GM18507 (cell line): ENCODE measurements at places on chromosomes 5 and 9.

GRCh38 chr9:131197160-131197911 lies 72.0 kb downstream of the NUP214 start:
- DNase-seq: no peak

DNA sequence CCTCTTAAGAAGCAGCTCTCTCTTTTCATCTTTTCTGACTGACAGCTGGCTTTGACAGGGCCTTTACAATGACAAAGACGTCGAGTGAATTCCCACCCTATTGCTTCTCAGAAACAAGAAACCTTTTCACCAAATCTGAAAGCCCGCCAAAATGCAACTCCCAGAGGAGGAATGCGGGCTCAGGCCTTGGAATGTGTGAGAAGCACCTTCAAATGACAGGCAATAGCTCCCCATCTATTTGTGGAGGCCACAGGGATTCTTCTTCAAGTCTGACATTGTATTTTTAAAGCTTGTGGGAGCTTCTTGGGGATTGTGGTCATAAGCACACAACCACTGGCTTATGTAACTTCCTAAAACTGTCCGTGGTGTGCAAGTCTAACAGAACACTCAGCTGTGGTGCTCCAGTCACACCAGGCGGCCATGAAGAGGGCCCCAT lies 72.7 kb downstream of the DPYSL3 start:
- no peak for DNase-seq

- no peak for DNase-seq
These were observed 446.1 kb downstream of the ANXA1 start for GRCh38 chr9:73597771-73598170.

GRCh38 chr9:115517335-115518075 lies 399.5 kb upstream of the TNC start:
- DNase-seq: no peak

DNA sequence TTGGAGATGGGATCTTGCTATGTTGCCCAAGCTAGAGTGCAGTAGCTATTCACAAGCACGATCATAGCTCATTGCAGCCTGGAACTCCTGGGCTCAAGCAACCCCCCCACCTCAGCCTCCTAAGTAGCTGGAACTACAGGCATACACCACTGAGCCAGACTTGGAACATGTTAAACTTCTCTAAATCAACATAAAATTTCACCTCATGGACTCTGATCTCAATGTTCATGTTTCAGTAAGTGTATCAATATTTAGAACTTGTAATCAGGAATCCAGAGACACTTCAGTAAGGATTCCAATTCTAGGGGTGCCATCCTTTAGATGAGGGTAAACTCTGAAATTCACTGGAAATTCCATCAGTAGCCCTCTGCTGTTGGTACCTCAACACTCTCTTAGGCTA lies 6.8 kb downstream of the GNE start:
- DNase-seq: no peak

GRCh38 chr5:17275289-17276158 lies 58.1 kb downstream of the BASP1 start:
- DNase-seq: no peak

GRCh38 chr5:98941131-98941883 lies 12.5 kb upstream of the CHD1 start:
- no peak for DNase-seq

- DNase-seq: no peak
These were observed 62.9 kb downstream of the SHB start for GRCh38 chr9:38006163-38006562.

GRCh38 chr5:35331956-35332950 lies 102.0 kb upstream of the PRLR start:
- DNase-seq: no peak

GRCh38 chr9:131240047-131240921 lies 36.0 kb downstream of the FAM78A start:
- DNase-seq: no peak

DNA sequence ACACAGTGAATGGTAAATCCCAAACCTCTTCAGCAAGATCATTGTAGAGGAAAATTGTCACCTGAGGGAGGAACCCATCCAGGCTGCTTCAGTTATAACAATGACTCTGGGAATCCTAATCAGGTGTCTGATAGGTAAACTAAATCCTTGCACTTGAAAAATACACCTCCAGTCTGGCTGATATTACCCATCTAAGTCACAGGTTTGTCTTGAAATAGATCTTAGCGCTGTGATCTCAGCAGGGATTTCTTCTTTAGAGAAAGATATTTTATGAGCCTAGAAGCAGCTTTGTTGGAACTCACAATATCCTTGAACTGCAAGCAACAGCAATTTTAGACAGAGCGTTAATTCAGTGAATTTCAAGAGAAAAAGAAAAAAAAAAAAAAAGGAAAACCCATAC lies 149.7 kb downstream of the SGCD start:
- DNase-seq: no peak

DNA sequence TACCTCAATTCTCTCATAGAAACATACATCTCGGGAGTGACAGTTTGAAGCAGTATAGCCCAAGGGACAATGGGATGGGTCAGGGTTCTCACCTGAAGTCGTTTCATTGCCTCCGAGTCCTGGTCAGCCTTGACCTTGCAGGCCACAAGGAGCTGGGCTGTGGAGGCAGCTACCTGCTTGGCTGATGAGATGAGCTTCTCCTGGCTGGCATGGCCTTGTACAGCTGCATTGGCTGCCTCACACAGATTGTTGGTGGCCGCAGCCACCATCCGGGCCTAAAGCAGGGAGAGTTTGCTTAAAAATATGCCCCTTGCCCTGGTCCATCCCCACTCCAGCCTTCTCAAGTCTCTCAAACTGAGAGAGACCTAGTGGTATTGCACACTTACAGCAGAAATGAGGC lies 8.5 kb upstream of the TPM2 start:
- no peak for DNase-seq

GRCh38 chr5:150498971-150499370 lies 9.0 kb upstream of the NDST1 start:
- no peak for DNase-seq

- DNase-seq: no peak
These were observed 293.5 kb downstream of the TRIM32 start for GRCh38 chr9:116980582-116981120.

- DNase-seq: no peak
These were observed 984.5 kb upstream of the CDH18 start for GRCh38 chr5:20972419-20972925.

- DNase-seq: no peak
These were observed 83.9 kb upstream of the WWC1 start for GRCh38 chr5:168207450-168208029.

DNA sequence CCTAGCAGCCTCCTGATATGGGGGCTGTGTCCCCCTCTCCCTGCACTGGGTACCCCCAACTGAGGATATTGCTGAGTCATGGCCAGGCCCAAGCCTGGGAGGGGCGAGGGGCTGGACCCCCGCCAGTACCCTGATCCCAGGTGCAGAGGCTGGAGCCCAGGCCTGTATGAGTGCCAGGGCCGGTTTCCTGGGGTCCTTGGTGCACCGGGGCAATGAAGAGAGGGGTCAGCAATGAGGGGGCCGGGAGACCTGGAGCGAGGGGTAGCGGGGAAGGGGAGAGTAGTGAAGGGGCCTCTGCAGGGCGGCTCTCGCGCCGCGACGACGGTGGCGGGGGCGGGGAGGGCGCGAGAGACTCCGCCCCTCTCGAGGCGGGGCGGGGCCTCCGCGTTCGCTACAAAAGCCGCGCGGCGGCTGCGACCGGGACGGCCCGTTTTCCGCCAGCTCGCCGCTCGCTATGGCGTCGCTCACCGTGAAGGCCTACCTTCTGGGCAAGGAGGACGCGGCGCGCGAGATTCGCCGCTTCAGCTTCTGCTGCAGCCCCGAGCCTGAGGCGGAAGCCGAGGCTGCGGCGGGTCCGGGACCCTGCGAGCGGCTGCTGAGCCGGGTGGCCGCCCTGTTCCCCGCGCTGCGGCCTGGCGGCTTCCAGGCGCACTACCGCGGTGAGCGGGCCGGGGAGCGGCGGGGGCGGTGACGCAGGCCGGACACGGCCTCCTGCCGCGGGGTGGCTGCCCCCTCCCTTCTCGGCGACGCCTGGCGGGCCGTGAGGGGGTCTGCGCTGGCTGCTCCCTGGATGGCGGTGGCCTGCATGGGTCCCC lies at the start of gene SQSTM1:
Gene SQSTM1, plus strand, starts transcription at position 423 of the 815 bp plus-strand sequence. Its CDS starts 32 bp downstream, at position 455.
- peak; percentile 78 for DNase-seq

- no peak for DNase-seq
These were observed 32.1 kb upstream of the FCN2 start for GRCh38 chr9:134848504-134848903.

GRCh38 chr5:137114529-137114928 lies 384.6 kb downstream of the SPOCK1 start:
- no peak for DNase-seq

DNA sequence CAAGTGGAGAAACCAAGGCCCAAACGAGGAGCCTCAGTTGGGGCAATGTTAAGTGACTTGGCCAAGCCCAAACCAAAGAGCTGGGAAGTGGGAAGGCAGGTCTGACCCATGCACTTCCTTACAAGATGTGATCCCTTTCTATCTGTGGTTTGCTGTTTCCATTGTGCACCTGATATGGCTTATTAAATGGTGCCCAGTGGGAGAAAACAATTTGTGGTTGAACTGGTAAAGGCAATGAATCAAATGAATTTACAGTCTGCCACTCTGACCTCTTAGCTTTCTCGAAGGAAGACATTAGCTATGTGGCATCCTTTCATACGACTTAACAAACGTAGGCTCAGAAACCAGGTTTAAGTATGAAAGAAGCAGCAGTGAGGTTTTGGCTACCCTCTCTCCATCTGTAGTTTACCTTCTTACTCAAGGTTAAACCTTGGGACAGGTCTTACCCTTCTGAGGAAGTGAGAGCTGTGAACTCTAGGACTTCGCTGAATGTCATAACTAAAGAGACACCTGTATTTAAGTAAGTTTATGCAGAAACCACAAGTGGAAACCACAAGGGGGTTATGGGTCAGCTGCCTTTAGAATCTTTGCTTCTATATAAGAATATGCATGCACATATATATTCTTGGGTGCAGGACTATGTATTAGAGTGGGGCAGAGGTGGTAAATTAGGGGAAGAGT lies 100.5 kb upstream of the SPATA31D4 start:
- DNase-seq: no peak

GRCh38 chr5:169956126-169956525 lies 24.2 kb downstream of the INSYN2B start:
- no peak for DNase-seq

- no peak for DNase-seq
These were observed 274.2 kb upstream of the TARS1 start for GRCh38 chr5:33166522-33166921.

DNA sequence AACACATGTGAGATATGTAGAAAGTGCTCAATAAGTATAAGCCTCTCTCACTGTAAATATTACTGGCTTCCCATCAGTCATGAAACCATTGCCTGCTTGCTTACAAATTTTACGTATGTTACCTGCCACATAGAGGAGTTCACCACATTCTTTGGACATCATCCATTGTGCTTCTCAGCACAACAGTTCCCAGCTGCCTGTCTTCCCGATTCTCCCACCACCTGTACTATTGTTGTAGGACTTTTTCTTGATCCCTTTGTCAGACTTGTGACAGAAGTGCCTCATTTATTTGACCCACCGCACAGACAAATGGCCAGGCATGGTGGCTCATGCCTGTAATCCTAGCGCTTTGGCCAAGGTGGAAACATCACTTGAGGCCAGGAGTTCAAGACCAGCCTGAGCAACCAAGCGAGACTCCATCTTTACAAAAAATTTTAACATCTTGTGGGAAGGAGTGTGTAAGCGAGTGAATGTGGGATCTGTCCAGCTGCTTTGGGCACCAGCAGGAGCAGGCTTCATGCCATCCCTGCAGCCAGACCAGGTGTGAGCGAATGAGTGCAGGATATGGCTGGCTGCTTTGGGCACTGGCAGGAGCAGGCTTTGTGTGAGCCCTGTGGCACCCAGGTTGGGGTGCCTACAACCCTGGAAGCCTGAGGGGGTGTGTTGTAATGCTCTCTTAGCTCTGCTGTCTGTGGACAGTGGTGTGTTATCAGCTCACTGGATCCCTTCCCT lies 139.9 kb upstream of the ELL2 start:
- no peak for DNase-seq

DNA sequence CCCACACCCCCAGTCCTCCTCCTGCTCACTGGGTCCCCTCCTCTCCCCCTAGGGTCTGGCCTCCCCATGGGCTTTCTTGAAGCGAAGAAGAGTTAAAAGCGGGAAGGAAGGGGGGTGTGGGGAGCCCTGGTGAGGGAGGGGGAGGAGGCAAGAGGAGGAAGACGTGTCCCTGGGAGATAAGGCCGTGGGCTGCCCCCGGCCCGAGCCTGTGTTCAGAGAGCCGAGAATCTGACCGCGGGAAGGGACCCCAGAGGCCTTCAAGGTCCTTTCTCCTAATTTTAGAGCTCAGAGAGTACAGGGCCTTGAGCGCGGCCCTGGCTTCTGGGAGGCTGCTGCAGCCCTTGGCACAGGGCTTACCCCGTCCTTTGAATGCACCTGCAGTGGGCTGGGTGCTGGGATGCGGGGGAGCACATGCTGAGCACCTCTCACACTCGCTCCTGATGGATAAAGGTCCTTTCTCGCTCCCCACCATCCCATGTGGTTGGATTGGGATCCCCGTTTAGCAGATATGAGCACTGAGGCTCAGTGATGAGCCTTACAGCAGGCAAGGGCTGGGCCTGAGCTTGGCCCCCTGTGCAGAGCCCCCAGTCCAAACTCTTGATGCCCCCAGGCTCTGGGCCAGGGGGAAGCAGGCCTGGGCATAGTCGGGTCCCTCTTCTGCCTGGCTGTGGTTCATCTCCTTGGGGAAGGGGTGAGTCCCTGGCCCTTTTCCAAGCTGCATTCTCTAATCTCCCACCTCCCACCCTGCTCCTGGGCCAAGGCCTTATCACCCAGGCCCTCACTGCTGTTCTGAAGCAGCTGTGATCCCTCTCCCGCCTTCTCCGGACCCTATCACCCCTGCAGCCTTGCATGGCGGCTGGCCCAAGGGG lies 5.9 kb downstream of the GFI1B start:
- no peak for DNase-seq

DNA sequence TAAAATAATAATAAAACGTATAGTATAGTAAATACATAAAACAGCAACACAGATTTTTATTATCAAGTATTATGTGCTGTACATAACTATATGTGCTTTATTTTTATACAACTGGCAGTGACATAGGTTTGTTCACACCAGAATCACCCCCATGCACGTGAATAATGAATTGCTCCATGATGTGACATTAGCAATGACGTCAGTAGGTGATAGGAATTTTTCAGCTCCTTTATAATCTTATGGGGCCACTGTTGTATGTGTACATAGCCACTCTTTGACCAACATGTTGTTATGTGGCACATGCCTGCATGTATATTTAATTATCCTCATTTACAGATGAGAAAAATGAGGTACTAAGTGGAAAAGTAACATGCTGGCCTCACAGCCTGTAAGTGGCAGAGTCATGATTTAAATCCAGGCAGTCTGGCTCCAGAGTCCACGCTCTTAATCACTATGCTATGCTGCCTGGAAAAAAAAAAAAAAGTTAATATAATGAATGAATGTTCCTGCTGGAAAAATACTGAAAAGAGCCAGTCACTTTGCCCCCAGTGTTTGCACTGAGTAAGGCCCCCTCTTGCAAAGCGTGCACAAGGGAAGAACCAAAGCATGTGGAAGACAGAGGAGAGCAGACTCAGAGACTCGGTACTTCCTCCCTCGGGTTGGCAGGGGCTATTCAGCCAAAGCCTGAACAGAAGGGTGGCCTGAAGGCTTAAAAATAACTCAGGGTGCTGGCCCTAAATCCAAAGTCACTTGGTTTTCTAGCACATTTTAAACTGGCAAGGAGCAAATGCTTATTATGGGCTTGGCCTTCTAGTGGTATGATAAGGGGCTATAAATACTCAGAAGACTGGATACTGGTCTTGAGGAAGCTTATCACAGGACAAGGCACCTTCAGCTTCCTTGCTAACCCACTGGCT lies 206.8 kb downstream of the GLIS3 start:
- no peak for DNase-seq
